Adrenal gland (tissue), 19 donors: ENCODE measurements at places on chromosomes 5 and 9.

- no peak for DNase-seq
Measured at GRCh38 chr9:71004196-71004595, 117.2 kb downstream of the TRPM3 start.

GRCh38 chr5:50575740-50576139 is 90.7 kb upstream of the PARP8 start:
- DNase-seq, result no peak

GRCh38 chr5:77971776-77972468 is 195.8 kb upstream of the TBCA start:
- no peak for DNase-seq

DNA sequence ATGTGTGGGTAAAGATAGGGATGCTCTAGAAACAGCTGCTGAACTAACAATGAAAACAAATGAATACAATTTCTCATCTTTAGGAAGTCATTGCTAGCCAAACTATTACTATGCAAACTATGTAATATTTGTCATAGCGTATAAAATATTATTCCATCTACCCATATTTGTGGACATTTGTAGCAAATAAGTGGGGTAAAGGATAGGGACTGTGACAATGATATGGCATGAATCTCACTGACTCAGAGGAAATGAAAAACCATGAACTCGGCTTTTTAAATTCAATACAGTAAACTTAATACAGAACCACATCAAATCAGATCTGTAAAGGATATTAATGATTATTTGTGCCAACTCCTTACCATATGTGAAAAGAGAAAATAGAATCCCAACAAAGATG is 16.7 kb upstream of the TAS2R1 start:
- no peak for DNase-seq

DNA sequence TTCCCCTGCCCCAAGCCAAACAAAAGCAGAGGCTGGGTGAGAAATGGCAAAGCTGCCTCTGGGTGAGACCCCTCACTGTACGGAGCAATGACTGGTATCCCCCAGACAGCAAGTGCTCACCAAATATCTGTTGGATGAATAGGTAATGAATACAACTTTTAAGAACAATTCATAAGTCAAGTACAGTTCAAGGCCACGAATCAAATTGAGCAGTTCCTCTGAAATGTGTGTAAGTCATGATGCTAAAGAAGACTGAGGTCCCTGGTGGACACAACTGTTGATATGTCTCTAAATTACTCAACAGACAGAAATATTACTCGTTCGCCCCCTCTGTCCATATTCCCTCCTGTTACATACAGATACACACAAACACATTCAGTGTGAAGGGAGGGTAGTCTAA is 160.7 kb downstream of the GLIS3 start:
- DNase-seq, result no peak

DNA sequence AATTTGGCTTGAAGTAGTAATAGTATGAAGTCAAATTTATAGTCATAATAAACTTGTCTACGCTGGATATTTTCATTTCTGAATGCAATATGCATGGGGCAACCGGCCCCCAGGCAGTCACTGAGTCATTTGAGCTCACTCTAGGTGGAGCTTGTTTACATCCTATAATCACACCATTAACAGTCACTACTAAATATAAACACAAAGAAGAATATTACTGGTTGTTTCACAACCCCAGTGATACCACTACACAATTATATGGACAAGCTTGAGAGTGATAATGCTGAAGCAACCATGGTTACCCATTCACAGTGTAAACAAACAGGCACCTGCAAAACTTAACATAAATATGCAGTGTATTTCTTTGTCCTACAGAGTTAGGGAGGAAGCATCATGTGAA is 68.7 kb downstream of the MARCHF3 start:
- no peak for DNase-seq

DNA sequence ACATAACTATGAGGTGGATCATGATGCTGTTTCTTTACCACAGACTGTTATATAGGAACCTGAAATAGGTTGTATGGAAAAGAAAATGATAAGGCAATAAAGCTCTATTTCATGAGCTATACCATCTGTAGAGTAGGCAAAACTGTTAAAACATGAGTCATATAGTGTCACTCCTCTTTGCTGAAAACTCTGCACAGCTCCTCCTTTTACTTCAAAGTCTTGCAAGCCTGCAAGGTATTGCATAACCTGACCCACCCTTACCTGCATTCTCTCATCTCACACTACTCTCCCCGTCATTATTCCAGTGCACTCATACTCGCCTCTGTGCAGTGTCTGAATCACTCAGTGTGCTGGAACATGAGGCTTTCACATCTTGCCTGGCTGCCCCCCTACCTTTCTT is 790.1 kb downstream of the EFNA5 start:
- no peak for DNase-seq

DNA sequence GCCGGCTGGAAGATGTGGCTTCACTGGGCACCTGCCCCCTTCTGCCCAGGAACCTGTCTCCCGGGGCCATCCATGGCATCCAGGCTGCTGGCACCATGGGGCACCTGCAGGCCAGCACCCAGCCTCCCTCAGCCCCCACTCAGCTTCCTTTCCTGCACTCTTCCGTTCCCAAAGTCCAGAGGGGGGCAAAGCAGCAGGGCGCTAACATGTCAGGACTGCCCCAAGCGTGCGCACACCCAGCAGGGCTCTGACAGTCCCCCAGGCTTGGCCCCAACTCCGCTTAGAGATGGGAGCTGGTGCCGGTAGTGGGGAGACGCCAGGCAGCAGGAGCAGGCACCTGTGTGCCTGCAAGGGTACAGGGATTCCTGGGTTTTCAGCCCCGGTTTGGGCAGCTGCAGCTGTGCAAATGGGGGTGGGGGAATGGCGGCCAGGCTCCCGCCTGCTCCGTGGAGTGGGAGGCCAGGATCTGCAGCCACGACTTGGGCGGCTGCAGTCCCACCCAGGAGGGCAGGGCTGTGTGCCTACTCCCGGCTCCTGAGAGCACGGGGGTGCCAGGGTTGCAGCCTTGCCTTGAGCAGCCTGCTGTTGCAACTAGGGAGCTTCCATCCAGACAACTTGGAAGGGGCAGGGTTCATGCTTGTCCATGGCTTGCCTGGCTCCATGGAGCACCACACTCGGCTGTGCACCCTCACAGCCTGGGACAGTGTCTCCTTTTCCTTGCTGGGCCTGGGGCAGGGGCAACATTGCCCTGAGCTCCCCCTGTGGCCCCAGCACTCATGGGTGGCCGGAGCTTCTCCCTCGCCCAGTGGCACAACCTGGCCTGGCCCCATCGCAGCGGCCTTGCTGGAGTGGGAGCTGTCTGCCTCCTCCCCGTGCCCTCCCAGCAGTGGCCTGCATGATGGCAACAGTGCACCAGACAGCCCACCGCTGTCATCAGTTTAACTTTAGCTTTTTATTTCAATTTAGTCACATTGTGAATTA is 561.1 kb downstream of the MTRR start:
- DNase-seq, result no peak

GRCh38 chr5:64418013-64418412 is 87.8 kb upstream of the RGS7BP start:
- no peak for DNase-seq

DNA sequence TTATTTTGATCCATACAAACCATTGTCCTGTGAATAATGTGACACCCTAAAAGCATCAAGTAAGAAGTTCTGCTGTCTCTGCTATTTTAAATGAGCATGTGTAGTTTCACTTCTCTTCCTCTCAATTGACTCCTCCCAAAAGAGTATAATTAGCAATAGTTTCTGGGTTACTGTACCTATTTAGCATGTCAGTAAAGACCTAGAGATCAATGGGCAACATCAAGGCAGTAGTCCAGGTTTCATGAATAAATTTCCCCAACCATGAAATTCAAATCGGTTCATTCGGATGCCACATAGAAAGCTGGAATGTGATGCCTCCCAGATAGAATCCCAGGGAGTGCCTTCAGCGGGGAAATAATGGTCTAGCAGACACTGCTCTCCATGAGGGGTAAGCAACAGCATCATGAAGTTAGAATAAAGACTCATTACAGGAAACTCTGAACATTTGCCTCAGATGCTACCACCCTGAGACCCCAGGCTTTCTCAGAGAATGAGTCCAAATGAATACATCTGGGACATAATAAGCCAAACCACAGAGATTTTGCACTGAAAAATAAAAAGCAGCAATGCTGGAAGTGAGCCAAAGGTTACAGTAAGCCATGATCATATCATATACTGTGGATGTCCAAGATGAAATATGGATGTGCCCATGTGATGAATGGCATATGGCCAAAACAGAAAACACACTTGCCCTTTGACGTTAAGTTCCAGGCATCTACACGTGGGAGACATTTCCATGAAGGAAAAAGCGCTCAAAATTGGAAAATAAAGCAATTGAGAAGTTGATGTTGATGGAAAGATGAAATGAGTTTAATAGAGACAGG is 1107.0 kb upstream of the SEMA6A start:
- no peak for DNase-seq

DNA sequence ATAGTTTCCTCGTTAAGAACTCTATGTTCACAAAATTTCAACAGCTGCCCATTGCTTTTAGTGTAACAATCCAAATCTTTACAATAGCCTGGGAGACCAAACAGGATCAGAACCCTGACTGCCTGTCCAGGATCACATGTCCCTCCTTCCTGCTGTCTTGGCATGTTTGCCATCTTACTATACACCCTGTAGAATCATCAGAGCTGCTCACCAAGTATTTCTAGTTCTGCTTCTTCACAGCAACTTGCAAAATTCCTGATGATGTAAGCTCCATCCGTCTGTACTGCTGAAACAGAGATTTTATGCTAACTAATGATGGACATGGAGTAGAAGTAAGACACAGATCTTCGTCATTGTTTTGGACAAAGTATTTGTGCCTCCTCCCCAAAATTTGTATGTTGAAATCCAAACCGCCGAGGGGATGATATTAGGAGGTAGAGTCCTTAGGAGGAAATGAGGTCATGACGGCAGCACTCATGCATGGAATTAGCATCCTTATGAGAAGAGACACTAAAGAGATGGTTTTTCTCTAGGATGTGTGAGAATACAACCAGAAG is 464.9 kb upstream of the BRINP1 start:
- no peak for DNase-seq

GRCh38 chr5:111641533-111642233 is 115.3 kb downstream of the NREP start:
- DNase-seq, result no peak

DNA sequence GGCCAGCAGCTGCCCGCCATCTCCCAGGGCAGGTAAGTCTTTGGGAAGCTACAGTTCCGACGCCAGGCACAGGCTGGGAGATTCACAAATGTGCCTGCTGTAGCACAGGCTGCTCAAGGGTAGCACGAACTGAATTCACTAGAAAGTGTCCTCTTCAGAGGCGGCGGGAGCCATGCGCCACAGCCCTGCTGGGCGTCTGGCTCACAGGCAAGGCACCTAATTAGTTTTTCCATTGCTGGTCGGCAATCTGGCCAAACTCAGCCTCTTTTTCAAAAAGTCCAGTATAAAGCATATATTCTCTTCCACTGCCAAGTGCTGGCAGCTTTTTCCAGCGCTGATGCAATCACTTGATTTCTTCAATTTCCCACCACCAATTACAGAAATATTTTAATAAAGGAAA is 128.9 kb upstream of the RAPGEF1 start:
- DNase-seq, result no peak

- DNase-seq, result peak; percentile 22
Measured at GRCh38 chr9:73179589-73179988, 27.9 kb downstream of the ANXA1 start.

DNA sequence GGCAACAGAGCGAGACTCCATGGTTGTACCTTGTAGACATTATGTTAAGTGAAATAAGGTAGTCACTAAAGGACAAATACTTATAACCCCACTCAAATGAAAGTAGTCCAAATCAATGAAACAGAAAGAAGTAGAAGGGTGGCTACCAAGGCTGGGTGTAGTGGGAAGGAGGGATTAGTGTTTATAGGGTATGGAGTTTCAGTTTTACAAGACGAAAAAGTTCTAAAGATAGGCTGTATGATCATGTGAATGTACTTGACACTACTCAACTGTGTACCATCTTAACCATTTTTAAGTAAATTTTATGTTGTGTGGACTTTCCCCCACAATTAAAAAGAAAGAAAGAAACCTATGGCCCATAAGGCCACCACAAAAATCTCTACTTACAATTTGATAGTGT is 32.2 kb downstream of the ALDH7A1 start:
- no peak for DNase-seq

GRCh38 chr9:137615387-137615871 is 3.4 kb upstream of the EHMT1 start:
- DNase-seq, result peak; percentile 64
